ENCODE measurements at places on chromosomes 1 and 21.
A peak's percentile ranks its signal among the peaks of the same experiment; 100 is the strongest.

- no peak overlapping the region for H3K4me3 ChIP-seq
- no peaks in the 10 kb centered on the region for H3K36me3 ChIP-seq
- H3K27ac ChIP-seq = no peak overlapping the region
- no peaks in the 10 kb centered on the region for H3K27me3 ChIP-seq
- H3K4me1 ChIP-seq = no peaks in the 10 kb centered on the region
Observed at GRCh38 chr1:176790786-176791185, 327.8 kb downstream of the PAPPA2 start.

DNA sequence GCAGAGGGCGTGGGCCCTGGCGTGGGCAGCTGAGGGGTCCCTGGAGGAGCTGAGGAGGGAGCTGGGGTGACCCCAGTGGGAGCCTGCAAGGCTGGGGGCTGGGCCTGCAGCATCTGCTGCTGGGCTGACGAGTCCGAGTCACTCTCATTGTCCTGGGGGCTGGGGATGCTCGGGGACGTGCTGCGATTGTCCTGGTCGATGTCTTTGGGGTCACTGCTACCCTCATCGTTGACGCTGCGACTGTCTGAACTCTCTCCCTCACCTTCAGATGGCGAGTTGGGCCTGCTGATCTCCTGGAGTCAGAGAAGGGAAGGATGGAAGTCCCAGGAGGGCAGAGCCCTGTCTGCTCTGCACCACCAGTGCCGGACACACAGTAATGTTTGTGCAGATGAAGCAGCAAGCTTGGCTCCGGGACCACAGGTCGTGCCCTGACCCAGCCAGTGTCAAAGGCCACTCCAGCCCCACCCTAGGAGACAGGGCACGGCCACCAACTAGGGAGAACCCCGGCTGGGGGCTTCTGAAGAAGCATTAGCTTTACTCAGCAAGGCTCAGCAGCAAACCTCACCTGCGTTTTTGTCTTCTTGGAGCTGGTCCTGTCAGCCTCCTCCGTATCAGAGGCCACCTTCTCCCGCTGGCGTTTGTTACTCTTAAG, 43.4 kb downstream of the SLC45A1 start:
- no peak overlapping the region for H3K4me3 ChIP-seq
- peaks cover 1% of the 10 kb centered on the region for H3K36me3 ChIP-seq
- H3K27ac ChIP-seq = no peak overlapping the region
- H3K27me3 ChIP-seq = no peaks in the 10 kb centered on the region
- H3K4me1 ChIP-seq = no peaks in the 10 kb centered on the region

DNA sequence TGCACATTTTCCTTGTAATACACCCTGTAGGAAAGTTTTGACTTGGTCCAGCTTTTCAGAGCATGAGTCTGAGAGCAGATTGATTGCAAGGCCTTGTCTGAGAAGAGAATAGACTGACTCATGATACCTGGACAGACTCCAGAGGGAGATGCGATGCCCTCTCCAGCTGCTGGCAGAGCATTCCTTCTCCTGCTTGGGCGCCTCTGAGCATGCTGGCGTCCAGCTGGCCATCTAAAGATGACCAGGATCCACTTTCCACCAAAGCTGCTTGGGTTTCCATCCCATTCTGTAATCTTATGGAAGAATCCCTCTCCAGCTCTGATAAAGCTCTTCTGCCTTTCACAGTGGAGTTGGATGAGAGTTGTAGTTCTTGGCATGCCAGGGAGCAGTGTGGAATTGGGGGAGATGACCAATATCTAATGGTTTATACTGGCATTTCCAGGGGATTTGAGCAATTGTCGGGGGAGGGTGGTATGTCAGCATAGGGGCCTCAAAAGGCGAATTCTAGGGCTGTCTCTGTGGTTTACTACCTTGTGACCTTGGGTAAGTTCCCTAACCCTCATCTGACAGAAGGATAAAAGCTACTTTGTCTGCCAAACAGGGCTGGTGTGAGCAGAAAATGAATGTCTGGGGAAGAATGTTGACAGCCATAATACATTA, 19.5 kb downstream of the SZRD1 start:
- no peaks in the 10 kb centered on the region for H3K36me3 ChIP-seq
- DNase-seq = no peak
- no peaks in the 10 kb centered on the region for H3K4me1 ChIP-seq

DNA sequence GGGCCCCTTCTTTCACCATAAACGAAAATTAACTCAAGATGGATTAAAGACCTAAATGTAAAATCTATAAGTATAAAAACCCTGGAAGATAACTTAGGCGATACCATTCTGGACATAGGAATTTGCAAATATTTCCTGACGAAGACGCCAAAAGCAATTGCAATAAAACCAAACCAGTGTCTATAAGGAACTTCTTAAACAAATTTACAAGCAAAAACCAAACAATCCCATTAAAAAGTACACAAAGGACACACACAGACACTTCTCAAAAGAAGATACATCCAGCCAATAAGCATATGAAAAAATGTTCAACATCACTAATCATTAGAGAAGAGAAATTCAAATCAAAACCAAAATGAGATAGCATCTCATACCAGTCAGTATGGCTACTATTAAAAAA, 78.8 kb upstream of the C1orf105 start:
- H3K27ac ChIP-seq = no peak overlapping the region
- no peaks in the 10 kb centered on the region for H3K27me3 ChIP-seq
- no peaks in the 10 kb centered on the region for H3K4me1 ChIP-seq
- H3K4me3 ChIP-seq = no peak overlapping the region

DNA sequence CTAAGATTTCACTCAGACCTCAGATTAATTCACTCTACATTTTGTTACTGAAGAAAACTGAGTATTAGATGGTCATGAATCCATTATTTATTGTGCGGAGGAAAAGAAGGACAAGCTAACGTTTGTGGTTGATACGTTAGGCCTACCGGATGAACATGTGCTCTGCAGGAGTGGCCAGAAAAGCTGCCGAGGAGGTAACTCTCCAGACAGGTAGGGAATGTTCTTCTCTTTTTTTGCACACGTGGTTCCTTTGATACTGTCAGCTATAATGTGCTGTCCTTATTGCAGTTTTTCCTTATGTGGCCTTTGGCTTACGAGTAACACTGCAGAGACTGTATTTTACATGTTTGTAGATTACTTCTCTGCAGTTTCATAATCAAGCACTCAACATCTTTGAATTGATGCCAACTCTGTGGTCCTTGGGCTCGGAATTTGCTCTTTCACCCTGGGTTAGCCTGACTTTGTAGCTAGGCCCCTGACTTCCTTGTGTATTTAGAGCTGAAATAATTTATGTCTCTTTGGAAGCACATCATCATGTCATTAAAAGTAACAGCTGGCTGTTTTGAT, 13.6 kb downstream of the MTR start:
- no peaks in the 10 kb centered on the region for H3K4me1 ChIP-seq
- H3K4me3 ChIP-seq = no peak overlapping the region
- H3K27ac ChIP-seq = no peak overlapping the region
- no peaks in the 10 kb centered on the region for H3K36me3 ChIP-seq

- no peak overlapping the region for H3K27ac ChIP-seq
- H3K36me3 ChIP-seq = no peaks in the 10 kb centered on the region
- no peaks in the 10 kb centered on the region for H3K27me3 ChIP-seq
- no peak for DNase-seq
- peaks cover under 1% of the 10 kb centered on the region for H3K4me1 ChIP-seq
Observed at GRCh38 chr1:110214454-110215404, 4.6 kb downstream of the KCNC4 start.

- H3K4me1 ChIP-seq = peaks cover 31% of the 10 kb centered on the region
- DNase-seq = no peak
- no peak overlapping the region for H3K4me3 ChIP-seq
- H3K27ac ChIP-seq = no peak overlapping the region
Observed at GRCh38 chr21:42465008-42465802, 30.8 kb downstream of the RSPH1 start.

- H3K4me1 ChIP-seq = peaks cover 21% of the 10 kb centered on the region
- H3K27ac ChIP-seq = peak overlapping the region; percentile 70
- peak overlapping the region; percentile 24 for H3K4me3 ChIP-seq
- no peak for DNase-seq
Observed at GRCh38 chr1:18481190-18481920, 625 bp downstream of the KLHDC7A start.

DNA sequence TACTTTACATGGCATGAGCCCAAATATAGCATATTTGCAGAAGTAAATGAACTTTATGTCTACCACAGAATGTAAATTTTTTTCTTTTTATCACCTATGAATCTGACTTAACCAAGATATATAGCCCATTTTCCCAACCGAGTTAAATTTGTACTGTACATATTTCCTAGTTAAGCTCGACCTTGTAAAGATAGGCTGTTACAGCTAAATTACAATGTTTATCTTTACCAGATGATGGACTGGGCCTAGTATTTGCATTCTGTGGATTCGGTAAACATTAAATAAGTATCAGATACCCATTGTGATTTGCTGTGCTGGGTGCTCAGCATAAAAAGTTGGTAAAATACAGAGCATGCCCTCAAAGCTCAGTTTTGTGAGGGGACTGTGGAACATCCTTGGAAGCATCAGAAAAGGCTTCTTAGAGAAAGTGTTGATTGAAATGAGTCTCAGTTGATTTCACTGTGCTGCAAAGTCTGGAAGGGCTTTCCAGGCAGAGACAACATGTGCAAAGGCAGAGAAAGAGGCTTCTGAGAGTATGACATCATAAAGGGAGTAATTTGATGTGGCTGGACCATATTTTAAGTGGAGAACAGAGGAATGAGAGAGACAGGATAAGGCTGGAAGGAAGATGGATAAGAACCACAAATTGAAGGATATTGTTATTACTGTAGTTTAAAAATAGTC, 27.4 kb downstream of the MORC3 start:
- no peaks in the 10 kb centered on the region for H3K36me3 ChIP-seq
- H3K27ac ChIP-seq = no peak overlapping the region
- DNase-seq = no peak
- H3K4me1 ChIP-seq = no peaks in the 10 kb centered on the region

DNA sequence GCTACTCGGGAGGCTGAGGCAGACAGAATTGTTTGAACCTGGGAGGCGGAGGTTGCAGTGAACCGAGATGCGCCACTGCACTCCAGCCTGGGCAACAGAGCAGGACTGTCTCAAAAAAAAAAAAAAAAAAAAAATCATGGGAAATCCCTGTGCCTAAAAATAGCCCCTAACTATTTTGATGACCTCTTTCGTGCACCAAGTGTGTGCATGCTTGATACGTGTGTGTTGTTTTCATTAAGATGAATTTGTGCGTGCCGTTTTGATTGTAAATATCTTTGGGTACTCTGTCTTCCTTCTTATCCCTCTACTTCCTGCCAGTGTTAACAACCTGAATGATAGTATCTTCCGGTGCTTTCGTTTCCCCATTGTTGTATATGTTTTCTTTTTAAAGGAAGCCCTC, 9.8 kb downstream of the CACYBP start:
- no peak overlapping the region for H3K27ac ChIP-seq
- peaks cover 3% of the 10 kb centered on the region for H3K36me3 ChIP-seq
- no peak for DNase-seq
- H3K4me1 ChIP-seq = no peaks in the 10 kb centered on the region
- H3K4me3 ChIP-seq = no peak overlapping the region

DNA sequence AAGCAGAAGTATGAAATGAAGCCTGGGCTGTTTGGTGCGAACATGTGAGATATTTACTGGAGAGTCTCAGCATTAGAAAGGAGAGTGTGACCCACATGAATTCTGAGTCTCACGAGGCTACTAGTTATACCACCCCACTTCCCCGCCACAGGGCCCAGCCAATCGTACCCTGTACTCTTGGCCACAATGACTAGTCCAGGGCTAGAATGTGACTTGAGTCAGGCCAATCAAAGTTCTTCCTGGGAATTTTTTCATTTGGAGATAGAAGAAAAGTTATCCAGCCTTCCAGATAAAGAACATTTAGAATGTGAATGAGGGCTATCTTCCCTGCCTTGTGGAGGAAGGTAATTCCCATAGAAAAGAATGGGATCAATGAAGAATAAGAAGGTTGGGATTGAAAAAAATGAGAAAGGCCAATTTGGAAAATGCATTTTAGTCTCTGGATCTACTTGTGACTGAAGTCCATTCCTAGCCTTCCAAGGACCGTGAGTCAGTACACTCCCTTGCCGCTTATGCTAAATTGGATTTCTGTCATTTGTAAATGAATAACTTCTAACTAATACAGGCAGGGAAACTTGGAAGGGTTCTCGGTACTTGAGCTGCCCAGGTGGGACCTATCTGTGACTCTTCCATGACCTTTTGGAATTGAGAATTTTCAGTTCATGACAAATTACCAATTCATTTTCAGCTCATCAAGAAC, 12.3 kb upstream of the RIMKLA start:
- no peak overlapping the region for H3K27ac ChIP-seq
- H3K4me1 ChIP-seq = peaks cover 9% of the 10 kb centered on the region
- H3K36me3 ChIP-seq = no peaks in the 10 kb centered on the region
- H3K27me3 ChIP-seq = no peaks in the 10 kb centered on the region

GRCh38 chr1:209554761-209555611, 28.5 kb upstream of the CAMK1G start:
- DNase-seq = no peak
- H3K27ac ChIP-seq = no peak overlapping the region
- H3K36me3 ChIP-seq = no peaks in the 10 kb centered on the region
- no peak overlapping the region for H3K4me3 ChIP-seq
- H3K4me1 ChIP-seq = peaks cover 3% of the 10 kb centered on the region
- H3K27me3 ChIP-seq = no peaks in the 10 kb centered on the region

DNA sequence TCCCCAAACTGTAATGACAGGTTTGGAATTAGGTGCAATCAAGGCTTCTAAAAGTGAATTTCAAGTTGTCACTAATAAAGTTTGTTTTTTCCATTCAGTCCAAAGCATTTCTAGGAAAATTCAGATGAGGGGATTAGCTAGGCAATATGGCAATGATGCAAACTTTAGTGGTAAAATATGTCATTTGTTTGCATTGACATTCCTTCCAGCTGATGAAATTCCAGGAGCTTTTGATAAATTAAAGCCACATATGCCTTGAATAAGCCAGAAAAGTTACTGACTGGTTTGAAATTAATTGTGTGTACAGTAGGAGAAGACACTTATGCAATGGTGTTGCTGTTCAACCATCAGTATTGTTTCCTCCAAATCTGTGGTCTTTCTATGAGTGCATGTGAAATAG, 57.8 kb downstream of the MROH9 start:
- no peaks in the 10 kb centered on the region for H3K36me3 ChIP-seq
- H3K4me3 ChIP-seq = no peak overlapping the region
- H3K4me1 ChIP-seq = no peaks in the 10 kb centered on the region
- no peaks in the 10 kb centered on the region for H3K27me3 ChIP-seq
- no peak for DNase-seq
- no peak overlapping the region for H3K27ac ChIP-seq

DNA sequence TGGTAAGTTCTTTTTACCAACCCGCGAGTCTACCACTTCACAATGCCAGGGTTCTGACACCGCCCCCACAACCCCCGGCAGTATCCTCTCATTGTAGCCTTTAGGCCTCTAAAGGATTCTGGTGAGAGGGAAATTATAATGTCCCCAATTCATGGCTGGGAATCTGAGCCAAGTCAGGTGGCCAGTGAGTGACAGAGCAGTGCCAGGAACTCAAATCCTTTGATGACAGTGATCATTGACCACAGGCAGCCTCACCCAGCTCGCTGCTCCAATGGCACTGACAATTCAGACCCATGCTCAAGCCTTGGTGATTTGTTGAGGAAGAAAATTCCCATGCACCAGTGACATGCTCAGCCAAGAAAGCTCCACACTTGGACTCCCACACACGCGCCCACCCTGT, 63.4 kb upstream of the CSF1 start:
- H3K4me3 ChIP-seq = no peak overlapping the region
- H3K27ac ChIP-seq = no peak overlapping the region
- no peaks in the 10 kb centered on the region for H3K36me3 ChIP-seq
- no peak for DNase-seq
- H3K4me1 ChIP-seq = no peaks in the 10 kb centered on the region

GRCh38 chr1:24020025-24020424, 39.9 kb upstream of the SRSF10 start:
- H3K4me3 ChIP-seq = no peak overlapping the region
- H3K4me1 ChIP-seq = peaks cover 69% of the 10 kb centered on the region
- H3K27ac ChIP-seq = peak overlapping the region; percentile 89
- H3K36me3 ChIP-seq = no peaks in the 10 kb centered on the region
- no peak for DNase-seq
- no peaks in the 10 kb centered on the region for H3K27me3 ChIP-seq

All from Caco-2 (cell line).